ENCODE measurements at places on chromosomes 3 and 15.

DNA sequence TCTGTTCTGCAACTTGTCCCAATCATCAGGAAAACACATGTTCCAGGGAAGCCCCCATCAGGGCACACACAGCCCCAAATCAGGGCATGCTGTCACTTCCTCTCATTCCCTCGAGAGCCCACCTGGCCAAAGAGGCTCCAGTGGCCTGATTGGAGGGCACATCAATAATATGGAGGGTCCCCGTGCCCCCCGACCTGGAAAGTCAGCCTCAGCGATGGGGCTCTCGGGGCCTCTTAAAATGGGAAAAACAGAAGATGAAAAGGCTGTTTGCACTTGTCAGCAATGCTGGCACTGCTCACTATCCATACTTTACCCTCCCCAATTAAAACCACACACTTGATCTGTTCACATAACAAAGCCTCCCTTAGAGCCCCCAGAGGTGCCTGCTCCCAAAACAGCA lies 172.9 kb upstream of the NSMCE3 start:
- DNase-seq: no peak

- DNase-seq: no peak
Observed at GRCh38 chr15:95559875-95560394, 770.6 kb upstream of the NR2F2 start.

DNA sequence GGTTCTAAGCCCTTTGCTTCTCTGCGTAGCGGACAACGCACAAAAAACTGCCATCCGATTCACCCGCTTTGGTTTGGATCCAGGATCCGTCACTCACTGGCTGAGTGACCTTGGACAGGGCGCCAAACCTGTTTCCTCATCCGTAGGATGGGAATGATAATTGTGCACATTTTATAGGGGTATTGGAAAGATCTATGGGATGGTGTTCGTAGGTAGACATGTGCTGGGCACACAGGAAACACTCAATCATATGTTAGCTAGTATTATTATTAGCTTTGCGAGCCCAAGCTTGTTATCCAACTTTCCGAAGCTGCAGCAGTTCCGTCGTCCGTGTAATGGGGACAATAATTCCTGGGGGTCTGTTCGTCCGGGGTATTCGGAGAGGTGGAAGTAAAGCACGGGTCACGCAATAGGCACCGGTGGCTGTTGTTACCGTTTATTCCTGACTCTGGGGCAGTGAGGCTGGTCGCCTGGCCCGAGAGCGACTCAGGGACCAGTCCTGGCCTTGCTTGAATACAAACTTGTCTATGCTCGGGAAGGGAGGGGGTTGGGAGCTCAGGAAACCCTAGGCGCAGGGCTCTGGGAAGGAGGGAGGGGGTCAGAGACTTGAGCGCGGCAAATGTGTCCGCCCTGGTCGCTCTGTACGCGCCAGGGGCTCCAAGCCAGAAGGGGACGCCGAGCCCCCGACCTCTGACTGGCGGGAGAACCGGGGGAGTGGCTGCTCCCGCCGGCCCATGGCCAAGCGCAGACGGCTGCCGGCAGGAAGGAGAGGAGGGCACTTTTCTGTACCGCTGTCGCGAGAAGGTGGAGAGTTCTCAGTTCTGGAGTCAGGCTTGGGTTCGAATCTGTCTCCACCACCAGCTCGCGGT lies 1.3 kb downstream of the SPSB4 start:
- no peak for DNase-seq

DNA sequence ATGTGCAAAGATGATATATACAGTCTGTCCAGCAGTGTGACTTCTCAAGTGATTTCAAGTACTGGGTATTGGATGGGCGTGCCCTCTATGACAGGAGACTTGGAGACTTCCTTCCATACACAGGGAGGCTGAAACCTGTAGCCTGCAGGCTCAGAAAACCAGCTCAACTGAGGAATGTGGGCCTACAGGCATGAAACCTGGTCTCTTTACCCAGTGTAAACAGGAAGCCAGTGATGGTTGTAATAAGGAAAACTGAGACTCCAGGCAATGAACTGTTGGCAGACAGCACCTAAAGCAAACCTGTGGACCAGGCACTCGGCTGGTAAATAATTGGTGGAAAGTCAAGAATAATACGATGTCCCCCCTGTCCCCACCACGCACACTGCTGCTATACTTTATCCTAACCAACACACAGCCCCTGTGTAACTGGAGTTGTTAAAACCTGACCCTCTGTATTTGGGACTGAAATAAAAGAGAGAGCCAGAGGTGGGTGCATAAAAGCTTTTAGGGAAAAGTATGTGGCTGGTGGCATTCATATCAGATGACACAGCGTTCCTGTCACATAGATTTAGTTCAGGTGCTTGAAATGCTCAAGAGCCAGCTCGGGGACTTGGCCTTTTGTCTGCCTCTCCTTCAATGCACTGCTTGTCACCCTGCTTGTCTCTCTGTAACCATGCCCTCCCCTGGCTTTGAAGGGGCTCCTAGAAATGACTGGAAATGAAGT lies 144.7 kb downstream of the TPRG1 start:
- DNase-seq: no peak

DNA sequence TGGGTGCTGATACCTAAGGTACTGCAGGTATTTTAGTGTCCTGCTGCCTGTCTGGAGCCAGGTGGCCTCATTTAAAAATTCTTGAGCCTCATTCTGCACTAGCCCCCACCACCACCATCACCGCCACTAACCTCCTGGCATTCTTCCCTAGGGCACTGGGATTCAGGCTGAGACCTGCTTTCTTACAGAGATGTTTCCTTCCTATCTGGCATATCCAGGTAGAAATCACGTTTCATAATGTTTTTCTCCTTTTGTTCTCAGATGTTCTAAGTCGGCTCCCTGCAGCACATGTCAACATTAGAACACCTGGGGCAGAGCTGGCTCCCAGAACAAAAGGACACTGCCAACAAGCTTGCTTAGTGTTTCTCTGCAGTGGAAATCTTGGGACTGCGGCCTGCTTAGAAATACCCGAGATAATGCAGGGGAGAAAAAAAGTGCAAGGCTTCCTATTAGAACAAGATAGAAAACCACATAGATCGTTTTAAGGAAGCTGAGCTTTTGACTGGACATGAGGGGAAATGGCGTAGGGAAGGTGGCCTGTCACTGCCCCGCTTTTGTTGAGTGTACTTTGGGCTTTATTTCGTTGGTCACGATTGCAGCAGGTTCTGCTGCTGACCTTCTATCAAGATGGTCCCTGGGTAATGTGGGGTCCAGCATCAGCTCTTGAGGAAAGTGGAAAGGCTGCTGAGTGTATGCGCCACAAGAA lies 59.6 kb upstream of the PPARG start:
- DNase-seq: no peak

DNA sequence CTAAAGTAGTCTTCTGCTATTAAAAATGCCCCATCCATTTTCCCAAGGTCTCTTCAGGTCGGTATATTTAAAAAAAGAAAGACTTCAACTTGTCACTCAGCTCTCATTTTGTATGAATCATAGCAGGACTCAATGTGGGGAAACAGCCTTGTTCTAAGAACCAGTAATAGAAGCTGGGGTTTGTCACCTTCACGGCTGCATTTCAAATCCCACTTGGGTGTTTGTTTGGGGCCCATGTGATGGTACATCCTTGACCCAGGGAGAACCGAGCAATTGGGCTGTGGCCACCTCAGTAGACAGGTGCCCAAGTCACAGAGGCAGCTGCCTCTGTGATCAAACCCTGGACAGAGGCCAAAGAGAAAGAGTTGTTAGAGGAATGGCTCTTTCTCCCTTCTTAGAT lies 70.3 kb upstream of the ARL8B start:
- no peak for DNase-seq

GRCh38 chr15:57312318-57313133 lies 63.8 kb upstream of the CGNL1 start:
- DNase-seq: no peak

- peak; percentile 27 for DNase-seq
Observed at GRCh38 chr3:72310419-72311380, 525.8 kb upstream of the PROK2 start.

DNA sequence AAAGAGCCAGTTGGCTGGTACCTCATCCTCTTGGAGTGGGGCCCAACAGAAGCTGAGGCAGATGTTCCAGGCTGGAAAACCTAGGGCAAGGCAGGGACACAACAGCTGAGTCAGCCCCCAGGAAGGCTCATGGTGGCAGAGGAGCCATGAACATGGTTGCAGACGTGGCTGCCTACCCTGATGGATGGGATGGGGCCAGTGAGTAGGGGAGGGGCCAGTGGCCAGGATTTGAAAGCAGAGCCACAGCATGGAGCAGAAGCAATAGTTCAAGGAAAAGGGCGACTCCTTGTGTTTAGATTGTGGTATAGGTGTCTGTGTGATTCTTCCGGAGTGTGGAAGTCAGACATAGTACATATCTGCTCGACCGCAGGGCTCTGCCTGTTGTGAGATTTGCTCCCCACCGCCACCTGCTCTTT lies 24.2 kb downstream of the PXYLP1 start:
- DNase-seq: peak; percentile 71

- DNase-seq: no peak
Observed at GRCh38 chr3:184168363-184169120, 6.1 kb upstream of the AP2M1 start.

DNA sequence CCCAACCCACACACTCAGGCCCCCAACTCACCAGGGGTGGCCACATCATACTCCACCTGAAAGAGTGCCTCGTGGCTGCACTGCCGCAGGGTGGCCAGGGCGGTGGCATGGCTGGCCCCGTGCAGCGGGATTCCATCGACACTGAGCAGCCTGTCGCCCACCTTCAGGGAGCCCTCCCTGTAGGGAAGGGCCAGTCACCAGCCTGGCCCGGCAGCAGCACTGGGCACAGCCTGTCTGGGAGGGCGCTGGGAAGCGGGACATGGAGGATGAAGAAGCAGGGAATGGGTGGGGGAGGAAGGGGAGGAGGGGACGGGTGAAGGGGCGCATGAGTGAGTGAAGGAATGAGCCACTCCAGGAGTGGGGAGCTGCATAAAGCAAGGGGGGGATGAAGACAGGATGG lies 18.5 kb downstream of the GRIP2 start:
- DNase-seq: no peak

GRCh38 chr3:27253831-27254230 lies 115.4 kb downstream of the NEK10 start:
- no peak for DNase-seq

GRCh38 chr15:101207867-101208288 lies 44.0 kb downstream of the CHSY1 start:
- DNase-seq: no peak

DNA sequence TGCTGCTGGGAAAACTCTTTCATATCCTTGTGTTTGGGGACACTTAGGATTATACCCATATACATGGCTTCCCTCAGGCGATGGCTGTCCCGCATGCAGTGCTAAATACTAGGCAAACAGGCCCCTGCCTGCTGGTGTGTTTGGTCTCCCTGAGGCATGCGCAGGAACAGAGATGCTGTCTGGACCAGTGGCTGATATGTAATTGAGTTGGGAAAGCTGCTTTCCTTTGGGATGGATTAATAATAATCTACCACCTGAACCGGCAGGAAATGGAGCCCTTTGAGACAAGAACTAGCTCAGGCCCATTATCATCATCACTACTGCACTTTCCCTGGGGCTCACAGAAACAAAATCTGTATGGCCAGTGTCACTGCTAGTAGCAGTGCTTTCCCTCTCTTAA lies 18.0 kb downstream of the ZDHHC3 start:
- no peak for DNase-seq

DNA sequence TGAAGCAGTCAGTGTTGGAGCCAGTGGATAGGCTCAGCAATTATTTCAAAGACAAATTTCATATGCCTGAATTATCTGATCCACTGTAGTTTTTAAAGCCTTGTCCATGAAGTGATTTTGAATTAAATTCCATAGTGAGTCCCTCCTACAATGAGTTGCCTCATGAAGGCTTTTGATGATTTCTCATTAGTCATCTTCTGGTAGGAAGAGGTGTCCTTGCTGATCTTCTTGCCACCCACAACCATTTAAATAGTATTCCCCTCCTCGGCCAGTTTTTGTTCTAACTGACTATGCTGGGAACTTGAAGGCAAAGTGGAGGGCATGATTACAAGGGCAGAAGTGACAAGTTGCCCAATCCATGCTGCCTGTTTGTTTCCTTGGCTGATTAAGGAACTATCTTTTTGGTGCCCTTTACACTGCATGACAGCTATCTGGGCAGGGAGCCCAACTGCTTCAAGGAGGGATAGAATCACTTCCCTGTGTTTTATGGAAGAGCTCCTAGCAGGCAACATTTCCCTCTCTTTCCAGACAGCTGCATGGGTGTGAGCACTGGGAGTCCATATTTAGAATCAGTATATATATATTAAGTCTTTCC lies 617.5 kb downstream of the ZPLD1 start:
- DNase-seq: no peak

DNA sequence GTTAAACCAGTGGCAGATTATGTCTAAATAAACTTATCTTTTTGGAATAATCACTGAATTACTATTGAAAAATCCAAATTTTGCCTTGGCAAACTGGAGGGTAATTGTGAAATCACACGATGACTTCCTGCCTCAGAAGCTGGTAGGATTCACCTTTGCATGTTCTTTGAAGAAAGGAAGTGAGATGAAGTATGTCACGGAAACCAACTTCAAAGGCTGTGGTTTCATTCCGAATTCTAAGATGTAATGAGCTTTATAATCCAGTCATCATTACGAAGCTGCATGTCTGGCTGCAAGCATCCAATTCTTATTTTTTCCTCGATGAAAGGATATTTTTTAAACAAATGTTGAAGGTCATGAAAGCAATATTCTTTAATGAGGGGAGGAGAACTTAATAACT lies 15.0 kb upstream of the ZBED2 start:
- DNase-seq: peak; percentile 77

GRCh38 chr3:48747706-48748105 lies 30.7 kb upstream of the IP6K2 start:
- DNase-seq: no peak

GRCh38 chr3:35523838-35524237 lies 115.5 kb upstream of the ARPP21 start:
- no peak for DNase-seq

DNA sequence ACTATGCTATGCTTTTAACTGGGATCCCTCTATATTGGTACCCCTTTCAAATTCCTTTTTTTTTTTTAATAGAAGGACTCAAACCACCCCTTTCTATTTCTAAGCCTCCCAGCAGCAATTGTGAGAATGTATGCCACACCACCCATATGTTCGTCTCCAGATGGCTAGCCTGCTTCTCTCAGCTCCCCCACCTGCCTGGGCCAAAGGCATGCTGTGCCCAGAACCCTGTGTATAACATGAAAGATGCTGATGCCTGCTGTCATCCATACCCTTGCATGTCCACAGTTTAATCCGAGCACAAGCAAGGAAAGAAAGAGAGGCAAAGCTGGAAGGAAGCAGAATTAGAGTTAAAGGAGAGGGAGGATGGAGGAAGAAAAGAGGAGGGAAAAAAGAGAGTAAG lies 159.5 kb upstream of the CNTN6 start:
- no peak for DNase-seq

GRCh38 chr3:66989241-66989640 lies 8.9 kb upstream of the KBTBD8 start:
- no peak for DNase-seq

DNA sequence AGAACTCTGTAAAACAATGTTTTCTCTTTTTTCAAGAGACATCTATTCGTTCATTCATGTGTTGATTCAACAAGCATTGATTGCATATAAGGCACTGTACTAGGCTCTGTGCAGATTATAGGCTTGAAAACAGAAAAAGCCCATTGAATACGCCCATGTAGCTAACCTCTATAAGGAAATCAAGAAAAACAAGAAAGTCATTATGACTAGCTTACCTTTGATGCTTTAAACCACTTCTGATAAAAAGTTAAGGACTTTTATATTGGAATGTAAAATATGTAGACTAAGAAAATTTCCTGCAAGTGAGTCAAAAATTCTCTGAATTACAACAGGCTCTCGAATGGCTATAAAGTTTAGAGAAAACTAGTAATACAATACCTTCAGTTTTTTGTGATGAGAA lies 92.5 kb downstream of the BDH1 start:
- no peak for DNase-seq

- no peak for DNase-seq
Observed at GRCh38 chr3:12947504-12948369, 106.4 kb upstream of the RPL32 start.

All from CD4-positive, alpha-beta T cell treated with Interleukin-6 at 100 ng/mL for 8 hours (primary cell).